ENCODE measurements at places on chromosomes 3 and 15.

DNA sequence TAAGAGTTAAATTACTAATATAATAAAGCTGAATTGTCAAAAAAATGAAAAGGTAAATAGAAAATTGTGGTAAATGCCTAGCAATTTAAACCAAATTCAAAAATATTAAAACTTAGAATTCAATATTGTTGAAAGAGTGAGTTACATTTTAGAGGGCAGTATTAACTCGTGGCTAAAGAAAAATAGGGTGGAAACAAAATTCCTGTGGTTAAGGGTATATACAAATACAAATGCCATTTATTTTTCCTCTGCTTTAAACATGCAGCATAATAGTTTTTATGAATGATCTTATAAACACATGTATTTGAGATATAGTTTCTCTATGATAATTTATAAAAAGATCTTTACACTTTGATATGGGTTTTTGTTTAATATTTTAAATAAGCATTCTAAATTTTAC, 79.0 kb downstream of the NEDD4 start:
- DNase-seq = no peak

GRCh38 chr15:60793656-60794055, 314.7 kb upstream of the ICE2 start:
- no peak for DNase-seq

DNA sequence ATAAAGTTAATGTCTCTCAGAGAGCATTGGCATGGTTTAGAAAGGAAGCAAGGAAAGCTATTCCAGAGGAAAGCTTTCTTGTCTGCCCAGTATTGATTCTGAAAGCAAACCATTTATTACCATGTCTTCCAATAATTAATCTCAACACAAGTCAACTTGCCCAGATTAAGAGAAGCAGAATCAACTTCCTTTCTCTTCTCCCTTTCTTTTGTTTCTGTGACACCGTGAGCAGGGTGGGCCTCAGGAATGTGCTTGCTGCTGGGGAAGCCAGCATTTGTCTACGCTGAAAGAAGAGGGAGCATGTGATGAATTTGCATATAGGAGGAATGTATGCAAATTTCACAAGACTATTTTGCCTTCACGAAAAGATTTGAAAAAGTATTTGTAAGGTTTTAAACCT, 368.6 kb upstream of the ROPN1 start:
- no peak for DNase-seq

DNA sequence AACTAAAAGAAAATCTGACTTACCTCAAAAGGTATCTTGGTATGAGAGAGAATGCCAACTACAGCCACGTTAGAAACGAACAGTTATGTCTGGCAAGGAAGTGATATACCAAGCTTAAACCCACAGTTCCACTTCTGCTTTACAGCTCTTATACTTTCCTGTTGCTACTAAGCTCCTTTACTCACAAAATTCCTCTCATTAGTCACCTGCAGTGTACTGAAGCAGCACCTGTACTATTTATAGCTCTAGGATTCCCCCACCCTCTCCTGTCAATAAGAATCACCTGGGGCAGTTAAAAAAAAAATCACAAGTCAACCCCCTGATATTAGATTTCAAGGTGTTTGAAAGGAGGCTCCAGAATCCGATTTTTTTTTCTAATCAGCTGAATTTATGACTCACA, 2.9 kb upstream of the TMEM266 start:
- peak; percentile 60 for DNase-seq

GRCh38 chr15:79677241-79677640, 219.6 kb downstream of the MTHFS start:
- no peak for DNase-seq

DNA sequence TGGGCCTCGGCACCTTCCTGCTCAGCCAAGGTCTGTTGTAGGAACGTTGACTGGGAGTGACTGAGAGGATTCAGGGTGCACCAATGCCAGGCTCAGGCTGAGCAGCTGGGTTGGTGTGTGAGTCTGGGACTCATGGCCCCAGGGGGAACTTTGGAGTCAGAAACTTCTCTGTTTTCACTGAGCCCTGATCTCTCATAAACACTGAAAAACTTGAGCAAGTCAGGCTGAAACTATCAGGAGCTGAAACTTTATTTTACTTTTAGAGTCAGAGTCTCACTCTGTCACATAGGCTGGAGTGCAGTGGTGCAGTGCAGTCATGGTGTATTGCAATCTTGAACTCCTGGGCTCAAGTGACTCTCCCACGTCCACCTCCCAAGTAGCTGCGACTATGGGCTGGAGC, 3.0 kb downstream of the TRAK1 start:
- no peak for DNase-seq

GRCh38 chr3:32383136-32383711, 8.4 kb upstream of the CMTM7 start:
- no peak for DNase-seq

DNA sequence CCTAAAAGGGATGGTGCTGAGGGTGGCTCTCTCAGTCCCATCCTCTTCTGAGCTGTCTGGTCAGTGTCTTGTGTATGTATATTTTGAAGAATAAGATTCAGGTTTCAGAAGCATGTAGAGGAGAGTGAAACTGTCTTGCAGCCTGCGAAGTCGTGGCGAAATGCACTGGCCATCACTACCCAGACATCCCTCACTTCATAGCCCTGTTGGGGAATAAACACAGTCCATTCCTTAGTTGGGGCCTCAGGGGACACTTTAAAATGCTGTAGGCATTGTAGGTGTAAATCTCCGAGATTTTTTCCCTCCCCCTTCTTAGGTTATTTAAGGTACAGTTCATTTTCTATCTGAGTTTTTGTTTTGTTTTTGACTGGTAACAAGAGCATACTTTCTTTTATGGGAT, 93.8 kb downstream of the DNASE1L3 start:
- DNase-seq = no peak

- DNase-seq = no peak
Observed at GRCh38 chr15:60918234-60918959, 310.7 kb downstream of the RORA start.

DNA sequence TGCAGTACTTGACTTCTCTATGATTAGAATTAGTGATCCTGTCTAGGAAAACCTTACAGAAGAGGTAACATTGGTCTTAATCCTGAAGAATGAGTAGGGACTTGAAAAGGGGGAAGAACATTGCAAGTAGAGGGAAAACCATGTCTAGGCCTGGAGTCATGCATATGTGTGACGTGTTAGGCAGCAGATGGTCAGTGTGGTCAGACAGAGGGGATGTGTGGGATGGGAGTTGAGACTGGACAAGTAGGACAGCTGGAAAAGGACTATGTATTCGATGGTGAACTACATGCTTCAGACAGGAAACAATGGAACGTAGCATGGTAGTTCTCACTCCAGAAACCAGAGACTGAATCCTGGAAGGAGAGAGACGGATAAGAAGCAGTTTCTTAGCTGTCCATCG, 235.6 kb upstream of the LRTM1 start:
- no peak for DNase-seq

DNA sequence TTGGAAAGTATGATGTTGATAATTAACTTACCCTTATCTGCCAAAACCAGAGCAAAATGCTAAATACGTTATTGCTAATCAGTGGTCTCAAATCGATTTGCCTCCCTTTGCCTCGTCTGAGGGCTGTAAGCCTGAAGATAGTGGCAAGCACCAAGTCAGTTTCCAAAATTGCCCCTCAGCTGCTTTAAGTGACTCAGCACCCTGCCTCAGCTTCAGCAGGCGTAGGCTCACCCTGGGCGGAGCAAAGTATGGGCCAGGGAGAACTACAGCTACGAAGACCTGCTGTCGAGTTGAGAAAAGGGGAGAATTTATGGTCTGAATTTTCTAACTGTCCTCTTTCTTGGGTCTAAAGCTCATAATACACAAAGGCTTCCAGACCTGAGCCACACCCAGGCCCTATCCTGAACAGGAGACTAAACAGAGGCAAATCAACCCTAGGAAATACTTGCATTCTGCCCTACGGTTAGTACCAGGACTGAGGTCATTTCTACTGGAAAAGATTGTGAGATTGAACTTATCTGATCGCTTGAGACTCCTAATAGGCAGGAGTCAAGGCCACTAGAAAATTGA, 59.7 kb downstream of the DCUN1D1 start:
- DNase-seq = no peak

- DNase-seq = no peak
Observed at GRCh38 chr3:32373276-32373675, 18.4 kb upstream of the CMTM7 start.

- DNase-seq = no peak
Observed at GRCh38 chr15:78679089-78679511, 38.1 kb upstream of the CHRNB4 start.

DNA sequence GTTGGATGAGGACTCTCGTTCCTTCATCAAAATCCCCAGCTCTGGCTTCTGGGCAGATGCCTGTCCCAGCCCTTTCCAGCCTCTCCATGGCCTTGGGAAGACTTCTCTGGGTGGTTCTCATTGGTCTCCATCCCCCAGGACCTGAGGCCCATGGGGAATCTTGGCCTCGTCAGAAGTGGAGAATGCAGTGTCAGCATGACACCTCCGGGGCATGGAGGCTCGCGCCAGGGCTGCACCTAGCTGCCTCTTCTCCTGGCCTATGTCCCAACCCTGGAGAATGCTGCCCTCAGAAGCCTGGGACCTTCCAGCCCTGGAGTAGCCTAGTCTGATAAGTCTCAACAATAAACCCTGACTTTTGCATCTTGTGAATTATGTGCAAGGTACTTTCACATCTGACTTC, 3.0 kb downstream of the KBTBD13 start:
- no peak for DNase-seq

DNA sequence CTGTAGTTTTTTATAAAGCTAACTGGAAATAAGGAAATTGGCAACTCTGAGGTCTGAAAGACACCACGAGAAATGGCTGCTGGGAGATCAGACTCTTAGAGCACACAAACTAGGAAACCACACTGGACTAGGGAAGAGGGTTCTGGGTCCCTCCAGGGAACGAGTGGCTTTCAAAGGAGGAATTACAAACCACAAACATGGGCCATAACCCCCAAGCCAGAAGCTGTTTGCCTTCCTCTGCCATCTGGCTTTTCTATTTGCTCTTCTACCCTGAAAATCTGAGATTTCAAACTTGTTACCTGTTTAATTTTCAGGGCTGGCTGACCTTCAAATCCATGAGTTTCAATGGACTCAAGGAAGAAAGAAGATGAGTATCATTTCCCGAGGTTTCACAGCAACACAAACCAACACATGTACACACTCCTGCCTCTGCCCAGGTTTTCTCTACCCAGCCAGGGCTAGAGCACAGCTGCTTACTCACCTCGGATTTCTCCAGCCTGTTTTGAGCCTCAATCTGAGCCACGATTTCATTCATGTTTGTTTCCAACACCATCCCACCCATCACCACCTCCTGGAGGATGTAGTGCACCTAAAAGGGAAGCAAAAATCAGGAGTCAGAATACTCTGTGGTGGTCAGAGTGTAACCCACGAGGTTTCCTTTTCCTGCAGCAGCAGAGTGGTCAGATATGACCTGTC, 22.6 kb upstream of the ANPEP start:
- DNase-seq = no peak

- DNase-seq = no peak
Observed at GRCh38 chr3:42750834-42751233, 22.2 kb downstream of the CCDC13 start.

DNA sequence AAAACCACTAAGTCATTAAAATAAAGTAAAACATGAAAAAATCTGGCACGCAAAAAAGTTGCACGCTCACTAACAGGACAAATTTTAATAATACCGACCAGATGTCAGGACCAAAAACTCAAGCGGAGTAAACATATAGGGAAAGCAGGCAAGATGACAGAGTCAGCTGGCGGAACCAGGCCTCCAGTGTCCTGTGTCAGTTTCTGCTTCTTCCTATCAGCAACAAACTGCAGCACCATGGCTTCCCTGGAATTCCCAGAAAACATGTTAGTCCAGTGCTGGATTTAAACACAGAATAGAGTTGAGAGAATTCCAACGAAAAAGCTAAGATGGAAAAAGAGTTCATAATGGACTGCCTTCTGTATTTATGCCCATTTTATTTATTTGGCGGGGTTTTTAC, 169.1 kb upstream of the ARHGEF26 start:
- no peak for DNase-seq

- DNase-seq = no peak
Observed at GRCh38 chr15:39106950-39107349, 473.9 kb upstream of the THBS1 start.

DNA sequence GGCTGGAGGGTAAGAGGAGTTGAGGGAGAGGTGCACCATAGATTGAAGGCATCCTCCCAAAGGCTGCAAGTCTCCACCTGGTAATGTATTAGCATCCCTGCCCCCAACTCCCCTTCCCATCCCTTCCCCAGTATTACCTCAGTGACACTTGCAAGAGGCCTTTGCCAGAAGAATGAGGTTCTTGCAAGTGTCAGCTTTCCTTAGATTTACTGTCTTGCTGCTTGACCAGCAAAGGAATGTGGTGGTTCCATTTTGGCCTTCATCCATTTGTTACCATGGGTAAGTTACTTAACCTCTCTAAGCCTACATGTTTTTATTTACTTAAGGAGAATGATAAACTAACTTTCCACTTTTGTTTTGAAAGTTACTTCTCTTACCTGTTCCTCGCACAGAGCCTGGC, 108.9 kb downstream of the LRTM1 start:
- DNase-seq = no peak

DNA sequence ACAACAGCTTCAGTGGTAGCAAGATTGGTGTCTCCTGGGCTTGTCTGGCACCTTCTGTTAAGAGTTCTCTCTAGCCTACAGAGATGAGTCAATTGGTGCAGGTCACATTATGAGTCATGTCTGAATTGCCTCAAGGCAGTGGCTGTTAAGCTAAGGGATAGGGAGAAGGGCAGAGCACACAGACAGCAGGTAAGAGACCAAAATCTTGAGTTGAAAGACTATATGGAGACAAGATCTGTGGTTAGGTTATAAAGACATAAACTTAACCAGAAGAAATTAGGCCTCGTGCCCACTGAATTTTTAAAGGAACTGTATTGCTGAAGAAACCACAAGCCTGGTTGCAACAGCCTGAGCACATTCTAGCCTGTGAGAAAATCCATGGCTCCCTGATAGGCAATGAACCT, 19.2 kb upstream of the KPNA1 start:
- peak; percentile 10 for DNase-seq

- DNase-seq = peak; percentile 12
Observed at GRCh38 chr3:183254487-183255347, 1.7 kb downstream of the B3GNT5 start.

GRCh38 chr15:78077871-78078210, 330 bp upstream of the TBC1D2B start:
- DNase-seq = no peak

Data from KG1 (cell line).